ENCODE measurements at places on chromosomes 5 and 9.

GRCh38 chr9:83154821-83155220, 91.9 kb upstream of the RASEF start:
- no peak for DNase-seq

- no peak for DNase-seq
Observed at GRCh38 chr5:104189031-104189430, 626.4 kb upstream of the NUDT12 start.

GRCh38 chr5:130963798-130964197, 201.3 kb downstream of the HINT1 start:
- DNase-seq, result no peak

DNA sequence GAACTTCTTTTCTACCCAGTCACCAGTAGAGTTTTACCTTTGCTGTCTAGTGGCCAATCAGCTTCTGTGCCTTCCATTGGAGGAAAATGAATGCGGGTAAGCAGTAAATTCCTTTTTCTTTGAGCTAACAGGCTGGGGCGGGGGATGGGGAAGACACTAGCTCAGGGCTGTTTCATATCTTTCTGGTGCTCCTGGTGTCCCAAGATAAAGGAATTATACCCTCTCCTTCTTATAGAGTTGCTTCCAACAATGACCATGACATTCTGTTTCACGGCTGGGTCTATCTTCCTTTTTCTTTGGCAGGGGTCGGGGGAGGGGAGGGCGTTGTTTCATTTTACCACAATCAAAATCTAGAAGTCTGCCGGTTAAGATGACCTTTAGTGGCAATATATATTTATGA, 51.2 kb upstream of the RPS23 start:
- DNase-seq, result no peak
